ENCODE measurements at places on chromosomes 7 and 10.

- DNase-seq: no peak
These were observed 370.6 kb upstream of the IGFBP3 start for GRCh38 chr7:46291601-46292150.

- no peak for DNase-seq
These were observed 32.1 kb downstream of the PRKG1 start for GRCh38 chr10:51106311-51106945.

DNA sequence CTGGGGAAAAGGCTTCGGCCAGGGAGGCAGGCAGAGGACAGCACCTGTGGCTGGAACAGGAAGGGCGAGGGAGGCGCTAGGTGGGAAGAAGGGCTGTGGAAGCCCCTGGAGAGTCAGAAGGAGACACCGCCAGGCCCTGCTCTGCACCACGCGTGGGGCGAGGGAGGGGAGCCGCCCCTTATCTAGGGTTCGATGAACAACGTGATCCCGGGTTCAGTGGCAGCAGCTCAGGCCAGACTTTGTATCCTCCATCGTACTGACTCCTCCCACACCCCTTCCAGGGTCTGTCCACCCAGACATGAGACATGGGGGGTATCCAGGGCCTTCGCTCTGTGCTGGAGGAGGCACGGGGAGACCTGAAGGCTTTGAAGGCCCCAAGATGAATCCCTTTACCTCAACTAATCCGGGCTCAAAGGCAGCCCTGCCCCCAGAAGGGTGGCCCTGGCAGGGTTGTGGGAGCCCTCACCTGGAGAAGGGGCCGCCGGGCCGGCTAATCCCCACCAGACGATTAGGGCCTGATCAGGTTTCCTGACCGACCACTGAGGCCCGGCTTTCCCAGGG, 110.8 kb downstream of the PDGFA start:
- no peak for DNase-seq

- DNase-seq: no peak
These were observed 75.1 kb downstream of the MAD1L1 start for GRCh38 chr7:2157473-2158279.

GRCh38 chr7:137335814-137336213, 7.7 kb downstream of the PTN start:
- no peak for DNase-seq

DNA sequence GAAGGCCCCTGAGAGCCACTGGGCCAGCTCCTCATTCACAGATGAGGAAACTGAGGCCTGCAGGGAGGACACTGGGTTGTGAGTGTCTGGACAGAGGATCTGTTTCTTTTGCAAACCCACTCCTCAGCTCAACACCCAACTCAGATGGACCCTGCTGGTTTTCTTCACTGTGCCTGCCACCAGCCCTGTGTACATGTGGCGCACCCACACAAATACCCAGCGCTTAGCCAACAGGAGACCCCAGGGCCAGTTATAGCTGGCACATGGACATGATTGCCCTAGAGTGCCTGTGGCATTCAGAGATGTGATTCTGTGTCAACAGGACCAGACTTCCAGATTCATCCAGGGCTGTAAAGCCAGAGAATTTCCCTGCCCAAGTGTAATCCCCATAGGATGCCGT, 12.4 kb downstream of the PODXL start:
- no peak for DNase-seq

- DNase-seq: no peak
These were observed 67.7 kb upstream of the DRGX start for GRCh38 chr10:49463605-49464004.
